ENCODE measurements at places on chromosomes 13 and 19.
A peak's percentile ranks its signal among the peaks of the same experiment; 100 is the strongest.

DNA sequence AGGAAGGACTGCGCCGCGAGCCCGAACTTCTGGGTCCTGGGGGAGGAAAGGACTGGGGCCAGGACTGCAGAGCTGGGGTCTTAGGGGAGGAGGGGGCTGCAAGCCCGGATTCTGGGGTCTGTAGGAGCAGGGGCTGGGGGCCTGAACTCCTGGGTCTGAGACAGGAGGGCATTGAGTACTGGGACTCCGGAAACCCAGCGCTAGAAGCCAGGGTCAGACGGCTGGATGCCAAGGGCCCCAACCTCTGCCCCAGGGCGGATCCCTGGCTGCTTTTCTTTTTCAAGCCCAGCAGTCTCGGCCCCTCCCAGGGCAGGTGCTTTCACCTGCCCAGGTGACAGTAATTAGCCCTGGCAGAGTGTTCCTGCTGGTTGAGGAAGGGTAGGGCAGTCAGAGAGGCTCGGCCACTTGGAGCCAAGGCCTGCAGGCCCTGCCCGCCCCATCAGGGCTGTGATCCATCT lies 2.3 kb downstream of the MYH14 start:
- no peak for DNase-seq

DNA sequence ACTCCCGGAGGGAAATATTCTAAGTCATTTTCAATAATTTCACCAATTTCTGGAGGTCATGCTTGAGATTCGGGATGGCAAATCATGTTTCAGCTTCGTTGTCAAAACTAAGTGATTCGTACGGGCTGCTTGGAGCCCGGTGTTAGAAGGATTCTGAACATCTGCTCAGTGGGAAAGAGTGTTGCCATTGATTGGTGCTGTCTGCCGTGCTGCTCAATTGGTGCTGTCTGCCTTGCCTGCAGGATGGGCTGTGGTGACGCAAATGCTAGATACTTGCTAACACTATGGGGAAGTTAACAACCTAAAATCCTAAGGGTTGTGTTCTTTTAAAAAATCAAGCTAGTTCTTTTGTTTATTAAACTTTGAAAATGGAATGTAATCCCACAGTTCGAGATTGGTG lies 17.3 kb upstream of the CACNG8 start:
- peak; percentile 13 for DNase-seq

- DNase-seq = no peak
Observed at GRCh38 chr13:60120617-60121336, 43.0 kb downstream of the DIAPH3 start.

GRCh38 chr19:17611462-17612244 lies 56.2 kb downstream of the COLGALT1 start:
- no peak for DNase-seq

DNA sequence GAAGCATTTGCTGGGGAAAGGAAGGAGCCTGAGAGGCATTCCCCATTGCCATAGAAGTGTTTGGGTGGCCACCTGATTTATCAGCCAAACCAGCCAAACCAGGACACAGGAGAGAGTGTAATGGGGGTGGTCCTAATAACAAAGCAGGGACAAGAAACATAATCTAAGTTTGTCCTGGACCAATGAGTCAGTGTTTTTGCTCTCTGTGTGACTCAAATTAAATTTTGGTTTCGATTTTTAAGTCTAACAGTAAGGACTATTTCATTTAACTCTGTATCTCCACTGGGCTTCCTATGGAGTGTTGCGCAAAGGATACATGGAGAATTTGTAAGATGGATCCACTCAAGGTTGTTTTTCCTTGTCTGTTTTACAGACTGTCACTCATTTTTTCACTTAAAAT lies 19.5 kb upstream of the TRPC4 start:
- DNase-seq = no peak
